ENCODE measurements at places on chromosomes 16 and 17.

DNA sequence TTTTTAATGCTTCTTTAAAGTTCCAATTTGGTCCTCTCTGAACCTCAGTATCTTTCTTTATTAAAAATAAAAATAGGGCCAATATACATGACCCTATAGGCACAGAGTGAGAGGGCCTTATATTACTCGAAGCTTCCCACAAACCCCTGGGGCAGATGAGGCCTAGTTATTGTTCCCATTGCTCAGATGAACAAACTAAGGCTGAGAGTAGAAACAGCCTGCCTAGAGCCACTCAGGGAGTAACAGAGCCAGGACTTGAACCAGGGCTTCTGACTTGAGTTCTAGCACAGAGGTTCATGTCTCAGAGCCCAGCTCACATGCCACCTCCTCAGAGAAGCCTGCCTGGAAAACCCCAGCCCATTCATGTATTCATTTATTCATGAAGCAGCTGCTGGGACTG, 7.7 kb downstream of the BCL7C start:
- H3K4me1 ChIP-seq, result no peaks in the 10 kb centered on the region
- H3K27me3 ChIP-seq, result no peaks in the 10 kb centered on the region
- H3K36me3 ChIP-seq, result peaks cover 5% of the 10 kb centered on the region
- DNase-seq, result no peak

- no peaks in the 10 kb centered on the region for H3K27me3 ChIP-seq
- H3K27ac ChIP-seq, result no peak overlapping the region
- H3K4me1 ChIP-seq, result peaks cover 2% of the 10 kb centered on the region
- DNase-seq, result no peak
Measured at GRCh38 chr17:34366010-34366409, 3.0 kb upstream of the CCL1 start.

DNA sequence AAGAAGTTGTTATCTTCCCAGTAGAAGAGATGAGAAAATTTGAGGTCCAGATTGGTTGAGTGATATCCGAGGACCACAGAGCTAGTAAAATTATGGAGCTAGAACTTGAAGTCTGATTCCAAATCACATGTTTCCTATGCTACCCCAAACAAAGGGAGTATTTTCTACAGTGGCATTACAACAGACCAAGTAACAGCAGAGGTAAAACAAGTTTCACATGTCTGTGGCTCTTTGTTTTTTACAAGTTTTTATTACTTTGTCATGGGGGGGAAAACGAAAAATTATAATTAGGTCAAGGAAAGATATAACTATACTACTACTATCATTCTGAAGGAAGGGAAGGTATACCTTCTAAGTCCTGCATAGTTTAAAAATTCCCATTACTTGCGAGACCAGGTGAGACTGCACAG, 49.4 kb downstream of the KANSL1 start:
- no peak overlapping the region for H3K27ac ChIP-seq
- no peaks in the 10 kb centered on the region for H3K27me3 ChIP-seq
- H3K4me1 ChIP-seq, result peaks cover 8% of the 10 kb centered on the region
- H3K4me3 ChIP-seq, result no peak overlapping the region
- H3K36me3 ChIP-seq, result no peaks in the 10 kb centered on the region
- no peak for DNase-seq

DNA sequence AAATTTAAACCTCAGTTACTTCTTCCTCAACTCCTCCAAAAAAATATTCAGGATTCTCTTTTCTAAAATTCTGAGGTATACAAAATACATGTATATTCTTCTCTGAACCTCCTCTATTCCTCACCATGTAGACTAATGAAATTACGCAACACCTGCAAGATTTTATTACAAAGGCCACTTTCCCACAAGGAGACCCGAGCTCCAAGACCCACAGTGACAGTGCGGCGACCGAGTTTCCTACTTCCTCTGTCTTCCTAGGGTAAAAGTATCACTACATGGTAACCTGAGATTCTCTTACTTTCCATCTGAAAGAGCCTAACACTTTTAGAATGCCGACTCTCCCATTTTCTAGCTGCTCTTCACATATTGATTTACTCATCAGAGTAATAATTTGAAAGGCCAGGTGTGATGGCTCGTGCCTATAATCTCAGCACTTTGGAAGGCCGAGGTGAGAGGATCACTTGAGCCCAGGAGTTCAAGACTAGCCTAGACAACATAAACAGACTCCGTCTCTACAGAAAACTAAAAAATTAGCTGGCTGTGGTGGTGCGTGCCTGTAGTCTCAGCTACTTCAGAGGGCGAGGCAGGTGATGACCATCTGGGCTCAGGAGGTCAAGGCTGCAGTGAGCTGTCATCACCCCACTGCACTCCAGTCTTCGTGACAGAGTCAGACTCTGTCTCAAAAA, 35.7 kb downstream of the CYTH1 start:
- no peak for DNase-seq
- H3K27ac ChIP-seq, result no peak overlapping the region
- H3K4me1 ChIP-seq, result no peaks in the 10 kb centered on the region

- DNase-seq, result no peak
- no peak overlapping the region for H3K27ac ChIP-seq
- no peaks in the 10 kb centered on the region for H3K27me3 ChIP-seq
- no peaks in the 10 kb centered on the region for H3K4me1 ChIP-seq
- H3K4me3 ChIP-seq, result no peak overlapping the region
Measured at GRCh38 chr16:86466696-86467406, 43.5 kb upstream of the FOXF1 start.

GRCh38 chr16:64304951-64305350, 816.9 kb downstream of the CDH11 start:
- H3K4me3 ChIP-seq, result no peak overlapping the region
- H3K36me3 ChIP-seq, result no peaks in the 10 kb centered on the region
- no peak overlapping the region for H3K27ac ChIP-seq
- H3K4me1 ChIP-seq, result no peaks in the 10 kb centered on the region
- no peaks in the 10 kb centered on the region for H3K27me3 ChIP-seq

Data from mesendoderm (in vitro differentiated cells).